ENCODE measurements at places on chromosomes 2 and 18. TPM values are rescaled to one million over a fixed set of nuclear protein-coding genes. Genes with fewer than 3 reads are reported as not detected.

GKN1 gene
- total RNA-seq, result 0.37 TPM

POTEE gene
- 0.07 TPM for total RNA-seq

RAX gene
- not detected for total RNA-seq

IGFBP5 gene
- 0.16 TPM for total RNA-seq

IL1R2 gene
- total RNA-seq, result 1.1 TPM

TTN gene
- 0.05 TPM for total RNA-seq

Data from A549 treated with AZD2906 at 1 μM for 4 hours (cell line).